ENCODE measurements at places on chromosomes 4 and X.

GRCh38 chrX:16825264-16826035, 39.2 kb downstream of the TXLNG start:
- DNase-seq, result no peak

DNA sequence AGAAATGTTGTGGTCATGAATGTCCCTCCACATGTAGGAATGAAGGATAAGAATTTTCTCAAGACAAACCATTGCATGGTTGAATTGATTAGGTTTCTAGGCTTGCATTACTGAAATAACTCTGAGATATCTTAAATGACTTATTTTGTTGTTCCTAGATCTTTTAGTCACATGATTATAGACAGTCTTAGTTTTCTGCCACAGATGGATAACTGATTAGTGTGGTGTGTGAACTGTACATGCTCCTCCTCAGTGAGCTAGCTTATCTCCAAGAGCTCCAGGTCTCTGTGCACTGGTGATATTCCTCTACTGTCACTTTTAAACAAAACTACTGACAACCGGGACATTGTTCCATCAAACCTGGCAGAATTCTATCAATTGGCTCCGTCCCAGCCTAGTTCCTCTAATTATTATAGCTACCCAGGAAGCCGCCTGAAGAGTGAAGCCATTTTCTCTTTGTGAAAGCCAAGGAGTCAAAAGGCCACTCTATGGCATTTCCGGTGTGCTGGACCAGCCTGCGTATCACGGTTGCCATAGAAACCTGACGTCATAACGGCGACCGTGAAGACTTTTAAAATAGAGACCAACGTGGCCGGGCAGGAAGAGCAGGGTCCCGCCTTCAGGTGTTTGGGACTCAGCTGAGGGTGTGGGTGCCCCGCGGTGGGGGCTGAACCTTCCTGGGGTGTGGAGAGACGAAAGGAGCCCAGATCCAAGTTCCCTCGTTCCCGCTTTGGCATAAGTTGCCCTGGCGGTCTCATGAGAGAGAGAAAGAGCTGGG, 28.1 kb downstream of the BEX3 start:
- peak; percentile 43 for DNase-seq

DNA sequence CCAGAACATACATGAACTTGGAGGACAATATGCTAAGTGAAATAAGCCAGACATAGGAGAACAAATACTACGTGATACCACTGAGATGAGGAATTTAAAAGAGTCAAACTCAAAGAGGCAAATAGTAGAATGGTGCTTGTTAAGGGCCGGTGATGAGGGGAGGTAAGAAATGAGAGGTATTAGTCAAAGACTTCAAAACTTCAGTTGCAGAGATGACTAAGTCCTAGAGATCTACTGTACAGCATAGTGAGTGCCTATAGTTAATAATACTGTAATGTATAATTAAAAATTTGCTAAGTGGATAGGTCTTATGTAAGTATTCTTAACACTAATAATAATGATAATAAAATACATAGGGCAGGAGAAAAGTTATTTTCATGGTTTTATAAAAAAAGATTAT, 126.9 kb upstream of the VEGFC start:
- DNase-seq, result no peak

GRCh38 chrX:111854556-111855490, 21.2 kb upstream of the TRPC5OS start:
- no peak for DNase-seq

GRCh38 chr4:104163820-104164219, 330.9 kb downstream of the CXXC4 start:
- DNase-seq, result no peak

- no peak for DNase-seq
Observed at GRCh38 chrX:11254417-11255109, 38.6 kb upstream of the AMELX start.
